IPS DF 6.9 (cell line): ENCODE measurements at places on chromosomes 3 and 15.

GRCh38 chr3:121719423-121719822 is 30.1 kb downstream of the GOLGB1 start:
- no peak for DNase-seq

- no peak for DNase-seq
These were observed 95.0 kb upstream of the CCDC80 start for GRCh38 chr3:112735926-112736325.

GRCh38 chr15:87589134-87589533 is 667.4 kb downstream of the NTRK3 start:
- DNase-seq = no peak

GRCh38 chr3:131917006-131917405 is 117.8 kb downstream of the CPNE4 start:
- no peak for DNase-seq

DNA sequence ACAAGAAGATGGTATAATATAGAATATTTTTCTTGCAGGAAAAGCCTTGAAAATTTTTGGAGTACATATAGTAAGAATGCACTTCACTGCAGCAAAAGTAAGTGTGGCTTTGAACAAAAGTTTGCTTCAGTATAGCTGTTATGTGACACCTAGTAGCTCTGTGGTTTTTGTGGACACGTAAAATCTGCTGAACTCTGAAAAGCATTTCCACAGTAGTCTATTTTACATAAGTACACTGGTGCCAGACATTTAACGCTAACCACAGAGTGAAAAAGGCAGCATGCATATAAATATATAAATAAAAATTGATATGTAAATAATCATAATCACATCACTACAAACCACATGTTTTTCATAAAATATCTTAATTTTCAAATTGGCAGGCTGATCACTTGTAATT is 39.8 kb downstream of the CGGBP1 start:
- DNase-seq = no peak

DNA sequence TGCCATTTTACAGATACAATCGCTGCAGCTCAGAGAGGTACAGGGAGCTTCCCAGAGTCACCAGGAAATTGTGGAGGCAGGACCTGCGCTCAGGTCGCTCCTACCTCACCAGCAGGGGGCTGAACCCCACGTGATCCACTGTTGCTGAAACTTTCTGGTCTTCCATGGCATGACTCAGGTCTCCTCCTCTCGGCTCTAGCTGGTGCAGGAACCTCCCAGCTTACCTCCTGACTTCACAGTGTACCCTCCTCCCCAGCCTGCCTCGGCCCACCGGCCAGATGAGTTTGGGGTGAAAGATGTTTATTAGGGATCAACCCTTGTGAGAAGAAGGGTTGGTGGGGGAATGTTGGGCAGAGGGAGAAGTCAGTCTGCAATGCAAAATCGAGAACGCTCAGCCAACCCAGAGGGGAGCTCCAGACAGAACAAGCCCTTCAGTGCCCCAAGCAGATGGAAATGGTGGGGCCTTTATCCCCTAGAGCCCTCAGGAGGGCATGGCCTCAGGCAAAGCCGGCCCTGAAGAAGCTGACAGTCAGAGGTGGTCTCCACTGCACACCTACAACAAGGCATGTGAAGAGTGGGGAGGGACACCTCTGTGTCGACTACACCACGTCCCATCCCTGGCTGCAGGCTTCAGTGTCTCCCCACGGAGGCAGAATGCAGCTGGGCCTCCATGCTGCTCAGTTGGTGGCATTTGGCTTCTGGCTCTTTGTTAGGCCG is 118.6 kb upstream of the PRR20G start:
- DNase-seq = no peak

DNA sequence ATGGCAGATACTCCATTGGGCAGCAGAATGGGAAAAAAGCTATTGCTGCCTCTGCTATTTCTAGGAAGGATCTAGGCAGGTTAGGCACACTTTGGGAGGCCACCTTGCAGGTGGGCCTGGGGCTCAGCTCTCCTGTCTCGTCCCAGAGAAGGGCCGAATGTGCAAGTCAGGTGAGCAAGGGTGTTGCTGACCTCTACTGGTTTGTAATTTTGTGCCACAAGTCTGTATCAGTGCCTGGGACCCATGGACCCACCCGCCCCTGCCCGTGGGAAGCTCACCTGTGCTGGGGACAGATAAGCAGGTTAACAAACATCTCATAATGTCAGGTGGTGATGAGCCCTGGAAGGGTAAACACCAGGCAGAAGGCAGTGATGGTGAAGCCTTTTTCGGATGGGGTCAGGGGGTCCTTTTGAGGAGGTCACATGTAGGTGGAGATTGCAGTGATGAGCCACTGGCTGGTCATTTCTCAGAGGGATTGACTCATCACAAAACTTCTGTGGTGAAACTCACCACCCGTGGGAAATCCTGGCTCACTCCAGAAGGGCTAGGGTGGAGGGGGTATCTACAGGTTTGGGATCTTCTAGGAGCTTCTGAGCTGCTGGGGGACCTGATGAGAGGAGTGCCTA is 161.3 kb downstream of the KLF13 start:
- DNase-seq = no peak

DNA sequence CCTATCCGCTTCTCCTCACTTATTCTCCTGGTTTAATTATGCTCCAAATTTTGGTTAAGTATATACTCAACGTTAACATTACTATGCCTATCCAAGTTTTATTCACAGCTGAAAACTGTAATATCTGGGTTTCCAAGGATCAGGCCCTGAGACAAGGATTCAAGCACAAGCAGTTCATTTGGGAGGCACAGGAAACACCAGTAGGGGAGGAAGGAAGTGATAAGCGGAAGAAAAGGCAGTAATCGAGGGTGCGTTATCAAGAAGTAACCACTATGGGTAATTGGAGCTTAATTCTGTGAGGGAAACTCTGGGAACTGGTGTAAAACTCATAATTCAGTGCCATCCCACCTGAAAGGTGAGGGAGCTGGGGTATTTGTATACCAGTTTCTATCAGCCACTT is 120.3 kb downstream of the KCNAB1 start:
- DNase-seq = no peak

DNA sequence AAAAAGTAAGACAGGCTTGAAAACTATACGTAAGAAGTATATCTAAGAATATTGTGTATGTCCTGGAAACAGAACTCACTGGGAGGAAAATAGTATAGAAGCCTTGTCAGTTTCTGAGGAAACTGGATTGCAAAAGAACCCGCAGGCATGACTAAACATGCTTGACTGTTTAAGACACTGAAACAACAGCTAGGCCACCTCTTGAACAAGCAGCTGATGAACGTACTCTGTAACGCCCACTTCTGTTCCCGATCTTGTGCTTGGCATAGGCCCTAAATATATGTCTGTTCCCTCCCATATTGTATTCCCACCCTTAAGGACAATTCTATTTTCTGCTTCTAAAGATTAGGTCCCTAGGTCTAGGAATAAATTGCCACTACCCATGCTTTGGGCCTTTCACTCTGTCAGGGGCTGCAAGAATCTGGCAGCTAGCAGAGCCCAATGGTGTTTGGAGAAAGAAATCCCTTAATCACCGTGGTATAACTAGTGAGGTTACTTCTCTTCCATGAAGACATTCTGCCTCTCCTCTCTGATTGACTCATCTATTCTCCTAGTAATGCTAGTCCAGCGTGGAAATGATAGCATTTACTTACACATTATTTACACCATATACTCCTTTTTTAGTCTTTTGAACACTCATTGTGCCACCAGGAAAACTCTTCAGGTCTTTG is 46.2 kb downstream of the CD200 start:
- no peak for DNase-seq

DNA sequence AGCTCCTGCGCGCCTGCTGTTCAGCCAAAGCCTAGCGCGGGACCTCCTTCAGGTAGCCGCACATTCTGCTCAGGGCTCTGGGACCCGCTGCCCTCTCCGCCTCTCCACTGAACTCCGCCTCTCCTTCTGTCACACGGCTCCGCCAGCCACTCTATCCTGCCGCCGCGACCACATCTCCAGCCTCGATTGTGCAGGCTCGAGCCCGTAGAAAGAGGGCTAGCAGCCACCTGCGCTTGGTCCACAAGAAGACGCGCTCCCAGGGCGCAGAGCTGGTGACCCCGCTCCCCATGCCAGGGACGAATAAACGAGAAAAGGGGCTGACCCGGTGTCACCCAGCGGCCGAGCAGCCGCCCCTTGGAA is 1.1 kb upstream of the VIPR1 start:
- DNase-seq = no peak

DNA sequence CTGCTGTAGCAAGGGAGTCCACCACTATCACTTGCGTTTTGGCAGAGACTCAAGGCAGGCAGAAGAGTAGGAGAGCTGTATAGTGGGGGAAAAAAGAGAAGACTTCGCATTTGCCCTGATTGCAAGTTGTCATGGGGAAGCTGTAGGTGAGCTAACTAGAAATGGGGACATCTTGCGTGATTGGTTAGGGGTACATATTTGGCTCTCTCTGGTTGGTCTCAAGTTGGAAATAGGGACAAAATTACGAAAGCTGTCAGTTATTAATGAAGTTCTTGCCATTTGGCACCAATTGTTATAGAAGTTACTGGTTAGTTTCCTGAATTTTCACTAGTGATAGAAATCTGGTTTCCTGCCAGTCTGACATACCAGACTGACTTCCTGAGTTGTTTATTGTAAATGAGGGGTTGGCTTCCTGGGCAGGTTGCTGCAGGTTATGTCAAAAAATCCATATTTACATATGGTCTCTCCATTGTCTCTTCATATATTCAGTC is 8.2 kb upstream of the SENP7 start:
- DNase-seq = no peak

- DNase-seq = no peak
These were observed 34.0 kb upstream of the NPHP3 start for GRCh38 chr3:132756108-132756650.

DNA sequence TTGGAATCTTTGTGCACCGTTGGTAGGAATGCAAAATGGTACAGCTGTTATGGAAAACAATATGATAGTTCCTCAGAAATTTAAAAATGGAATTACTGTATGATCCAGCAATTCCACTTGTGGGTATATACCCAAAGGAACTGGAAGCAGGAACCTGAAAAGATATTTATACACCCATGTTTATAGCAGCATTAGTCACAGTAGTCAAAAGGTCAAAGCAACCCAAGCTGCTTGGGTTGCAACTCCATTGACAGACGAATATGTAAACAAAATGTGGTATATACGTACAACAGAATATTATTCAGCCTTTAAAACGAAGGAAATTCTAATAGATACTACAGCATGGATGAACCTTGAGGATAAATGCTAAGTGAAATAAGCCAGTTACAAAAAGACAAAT is 35.0 kb upstream of the CAPN3 start:
- DNase-seq = no peak

GRCh38 chr3:154588831-154589230 is 158.8 kb upstream of the GPR149 start:
- DNase-seq = no peak

- DNase-seq = no peak
These were observed 21.0 kb upstream of the MCF2L2 start for GRCh38 chr3:183449391-183449790.

DNA sequence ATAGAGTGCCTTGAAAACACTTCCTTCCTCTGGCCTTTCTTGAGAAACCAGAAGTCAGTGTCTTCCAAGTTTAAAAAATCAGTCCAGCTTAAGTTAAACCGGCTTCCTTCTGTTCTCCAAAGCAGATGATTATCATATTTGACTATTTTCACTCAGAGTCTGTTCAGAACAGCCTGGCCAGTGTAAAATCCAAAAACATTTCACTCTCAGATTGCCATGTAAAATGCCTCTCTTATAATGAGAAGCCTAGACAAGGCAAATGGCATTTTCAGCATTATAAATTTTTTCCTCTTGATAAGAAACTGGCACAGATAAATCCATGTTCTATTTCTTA is 193.5 kb downstream of the TNIK start:
- no peak for DNase-seq

- no peak for DNase-seq
These were observed 47.1 kb downstream of the IDH2 start for GRCh38 chr15:90055182-90055581.

GRCh38 chr3:32815841-32816438 is 1.9 kb upstream of the TRIM71 start:
- DNase-seq = no peak

DNA sequence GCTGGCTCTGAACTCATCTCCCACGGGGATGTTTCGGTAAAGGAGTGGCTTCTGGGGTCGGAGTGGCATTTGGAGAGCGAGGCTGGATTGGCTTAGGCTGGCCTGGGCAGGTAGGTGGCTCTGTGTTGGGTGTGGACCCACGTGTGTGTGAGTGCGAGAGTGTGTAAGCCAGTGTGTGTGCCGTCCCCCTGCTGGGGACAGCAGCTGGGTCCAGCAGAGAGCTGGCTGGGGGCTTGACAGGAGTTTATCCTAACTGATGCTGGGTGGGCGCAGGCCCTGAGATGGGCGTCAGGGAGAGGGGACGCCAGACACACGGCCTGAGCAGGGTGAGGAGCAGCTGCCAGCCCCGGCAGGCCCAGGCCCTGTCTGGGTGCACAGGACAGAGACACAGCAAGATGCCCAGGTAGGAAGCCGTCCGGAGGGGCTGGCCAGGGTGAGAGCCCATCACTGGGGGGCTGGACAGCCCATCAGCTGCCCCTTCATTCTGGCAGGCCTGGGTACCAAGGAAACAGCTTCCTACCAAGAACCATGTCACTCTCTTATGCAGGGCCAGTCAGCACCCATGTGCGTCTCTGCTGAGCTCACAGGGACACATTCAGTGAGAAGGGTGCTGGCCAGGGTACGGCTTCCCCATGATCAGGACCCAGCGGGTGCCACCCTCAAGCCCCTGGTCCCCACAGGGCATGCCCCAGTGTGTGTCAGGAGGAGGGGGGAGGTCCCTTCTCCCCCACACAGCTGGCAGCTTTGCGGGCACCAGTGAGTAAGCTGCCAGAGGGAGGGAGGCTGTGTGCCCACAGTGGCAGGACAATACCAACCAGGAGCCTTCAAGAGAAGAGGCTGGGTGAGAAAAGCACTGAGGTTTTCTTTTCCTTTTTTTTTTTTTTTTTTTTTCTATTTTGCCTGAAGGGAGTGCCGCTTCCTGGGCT is 1.1 kb downstream of the PAK6 start:
- DNase-seq = no peak

- no peak for DNase-seq
These were observed 53.6 kb upstream of the SYN2 start for GRCh38 chr3:11950576-11950975.

DNA sequence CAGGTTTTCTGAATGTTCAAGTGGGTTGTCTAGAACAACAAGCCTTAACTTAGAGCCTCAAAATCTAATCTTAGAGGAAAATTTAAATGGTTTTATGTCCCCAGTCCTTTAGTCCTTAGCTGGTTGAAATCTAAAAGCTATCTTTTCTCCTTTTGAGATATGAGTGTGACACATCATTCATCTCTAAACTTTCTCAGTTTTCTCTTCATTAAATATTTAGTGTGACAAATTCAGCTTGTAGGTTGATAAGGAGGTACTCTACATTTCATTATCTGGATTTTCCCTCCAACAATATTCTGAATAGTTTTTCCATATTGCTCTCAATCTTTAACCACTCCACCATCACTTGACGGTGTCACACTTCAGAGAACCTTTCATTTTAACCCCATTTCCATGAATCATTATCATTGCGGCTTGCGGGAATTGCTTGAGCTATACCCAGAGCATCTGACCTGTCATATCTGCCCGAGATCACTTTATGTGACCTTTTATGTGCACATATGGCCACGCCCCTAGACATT is 16.1 kb upstream of the ATP8B4 start:
- DNase-seq = no peak

GRCh38 chr15:55968923-55969322 is 24.5 kb downstream of the NEDD4 start:
- no peak for DNase-seq
